ENCODE measurements at places on chromosomes 16 and 17.

DNA sequence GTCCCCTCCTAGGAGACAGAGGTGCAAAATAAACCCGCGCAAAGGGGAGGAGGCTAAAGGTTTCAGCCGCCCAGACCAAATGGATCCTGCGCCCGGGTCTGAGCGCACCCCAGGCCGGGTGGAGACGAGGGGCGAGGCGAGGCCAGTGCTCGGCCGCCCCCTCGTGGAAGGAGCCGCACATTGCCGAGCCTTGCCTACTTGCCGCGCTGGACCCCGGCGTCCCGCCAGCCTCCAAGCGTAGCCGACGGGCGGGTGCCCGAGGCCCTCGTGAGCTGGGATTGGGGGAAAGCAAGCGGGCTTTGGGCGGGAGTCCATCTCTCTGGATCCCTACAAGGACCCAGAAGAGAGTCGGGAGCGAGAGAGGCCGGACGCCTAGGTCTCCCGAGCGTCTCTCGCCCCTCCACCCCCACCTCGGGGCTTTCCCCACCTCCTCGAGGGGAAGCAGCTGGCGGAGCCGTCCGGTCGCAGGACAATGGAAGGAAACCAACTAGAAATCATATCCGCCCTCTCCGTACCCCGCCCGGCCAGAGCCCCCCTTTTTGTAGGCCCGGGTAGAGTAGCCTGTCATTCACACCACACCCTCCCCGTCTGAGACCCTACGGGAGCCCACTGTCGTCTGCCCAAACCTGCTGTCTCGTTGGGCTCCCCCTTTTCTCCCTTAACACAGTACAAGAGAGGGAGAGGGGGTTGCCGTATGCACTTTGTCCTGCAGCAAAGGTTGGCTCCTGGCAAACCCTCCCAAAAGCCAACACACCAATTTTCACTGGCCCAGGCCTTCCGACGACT lies 664 bp upstream of the BCL6B start:
- DNase-seq, result peak; percentile 57

GRCh38 chr17:49132699-49133364 lies at the start of gene B4GALNT2:
B4GALNT2 (plus strand) TSS chr17:49132769; CDS start chr17:49132793, 24 bp downstream.
- no peak for DNase-seq

DNA sequence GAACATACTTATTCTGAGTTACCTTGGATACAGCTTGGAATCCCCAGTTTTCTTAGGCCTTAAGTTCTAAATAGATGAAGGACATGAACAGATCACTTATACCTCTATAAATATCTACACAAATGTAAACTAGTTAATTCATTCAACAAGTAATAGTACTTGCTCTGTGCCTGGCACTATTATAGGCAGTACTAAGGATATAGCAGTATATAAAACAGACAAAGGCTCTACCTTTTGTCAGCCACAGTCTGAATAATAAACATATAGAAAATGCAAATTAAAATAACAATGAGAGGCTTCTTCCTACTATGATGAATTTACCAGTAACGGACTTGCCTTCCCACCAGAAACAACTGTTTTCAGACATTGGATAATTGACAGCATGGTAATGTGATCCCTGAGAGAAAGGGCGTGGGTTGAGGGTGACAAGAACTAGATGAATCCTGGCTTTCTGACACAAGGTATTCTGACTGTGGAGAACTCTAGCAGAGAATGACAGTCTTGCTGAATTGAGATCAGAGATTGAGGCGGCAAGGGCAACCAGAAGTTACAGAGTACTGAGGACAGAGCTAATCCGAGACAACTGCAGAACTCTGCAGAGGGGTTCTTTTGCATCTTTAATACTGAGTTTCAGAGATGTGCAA lies 170.5 kb downstream of the TANC2 start:
- DNase-seq, result no peak

DNA sequence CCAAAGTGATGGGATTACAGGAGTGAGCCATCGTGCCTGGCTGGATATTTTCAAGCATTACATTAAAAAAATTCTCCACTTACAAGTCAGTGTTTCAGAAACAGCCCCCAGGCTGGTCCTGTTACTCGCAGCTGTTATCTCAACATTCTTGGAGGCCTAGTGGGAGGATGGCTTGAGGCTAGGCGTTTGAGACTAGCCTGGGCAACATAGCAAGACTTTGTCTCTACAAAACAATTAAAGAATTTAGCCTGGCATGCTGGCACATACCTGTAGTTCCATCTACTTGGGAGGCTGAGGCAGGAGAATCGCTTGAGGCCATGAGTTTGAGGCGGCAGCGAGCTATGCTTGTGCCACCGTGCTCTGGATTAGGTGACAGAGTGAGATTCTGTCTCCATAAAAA lies 26.5 kb upstream of the SPNS3 start:
- no peak for DNase-seq
